ENCODE measurements at places on chromosomes 1 and 21. TPM values are rescaled to one million over a fixed set of nuclear protein-coding genes. Genes with fewer than 3 reads are reported as not detected.

HTR1D gene
- total RNA-seq = not detected

FMN2 gene
- total RNA-seq = not detected

ERICH3 gene
- total RNA-seq = 37.5 TPM

KCNE2 gene
- total RNA-seq = not detected

KANK4 gene
- total RNA-seq = 1.0 TPM

TIAM1 gene
- total RNA-seq = 32.1 TPM

TENT5C gene
- 8.1 TPM for total RNA-seq

UAP1 gene
- total RNA-seq = 12.6 TPM

PLXNA2 gene
- 78.8 TPM for total RNA-seq

VAMP4 gene
- total RNA-seq = 12.2 TPM

SPRR3 gene
- total RNA-seq = not detected

TMEM54 gene
- 40.2 TPM for total RNA-seq

TNFRSF8 gene
- 1.5 TPM for total RNA-seq

MRTO4 gene
- total RNA-seq = 31.8 TPM

ANKRD34A gene
- total RNA-seq = 2.6 TPM

FALEC gene
- not detected for total RNA-seq

S100A4 gene
- total RNA-seq = 657 TPM

KRTAP13-2 gene
- total RNA-seq = not detected

C1QTNF12 gene
- total RNA-seq = 1.9 TPM

DSCAM gene
- not detected for total RNA-seq

IL12RB2 gene
- total RNA-seq = not detected

LCE1C gene
- not detected for total RNA-seq

DCDC2B gene
- 5.2 TPM for total RNA-seq

KIF26B gene
- 2.1 TPM for total RNA-seq

RNF187 gene
- 94.3 TPM for total RNA-seq

Data from upper lobe of left lung (tissue), 6 donors.